ENCODE measurements at places on chromosomes 13 and 19.

DNA sequence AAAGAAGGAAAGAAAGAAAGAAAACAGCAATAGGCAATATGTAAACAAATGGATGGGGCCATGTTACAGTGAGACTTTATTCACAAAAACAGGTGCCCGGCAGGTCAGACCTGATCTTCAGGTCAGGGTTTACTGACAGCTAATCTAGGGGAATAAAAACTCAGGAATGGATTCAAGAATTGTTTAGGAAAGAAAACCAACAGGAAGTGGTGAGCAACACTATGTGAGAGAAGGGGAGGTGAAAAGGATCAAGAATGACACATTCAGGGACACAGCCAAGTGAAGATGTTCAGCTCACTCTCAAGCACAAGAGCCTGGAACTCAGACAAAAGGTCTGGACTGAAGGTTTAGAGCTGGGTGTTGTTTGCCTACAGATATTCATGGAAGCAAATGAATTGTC lies 244.5 kb downstream of the EFNB2 start:
- no peak for DNase-seq

DNA sequence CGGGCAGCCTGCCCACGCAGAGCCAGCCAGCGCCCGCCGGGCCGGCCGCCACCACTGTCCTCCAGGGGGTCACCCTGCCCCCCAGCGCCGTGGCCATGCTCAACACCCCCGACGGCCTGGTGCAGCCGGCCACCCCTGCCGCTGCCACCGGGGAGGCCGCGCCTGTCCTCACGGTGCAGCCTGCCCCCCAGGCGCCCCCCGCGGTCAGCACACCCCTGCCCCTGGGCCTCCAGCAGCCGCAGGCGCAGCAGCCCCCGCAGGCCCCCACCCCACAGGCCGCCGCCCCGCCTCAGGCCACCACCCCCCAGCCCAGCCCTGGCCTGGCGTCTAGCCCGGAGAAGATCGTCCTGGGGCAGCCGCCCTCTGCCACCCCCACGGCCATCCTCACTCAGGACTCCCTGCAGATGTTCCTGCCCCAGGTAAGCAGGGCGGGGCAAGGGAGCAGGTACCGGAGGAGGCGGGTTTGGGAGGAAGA lies 32.3 kb upstream of the EHD2 start:
- no peak for DNase-seq

DNA sequence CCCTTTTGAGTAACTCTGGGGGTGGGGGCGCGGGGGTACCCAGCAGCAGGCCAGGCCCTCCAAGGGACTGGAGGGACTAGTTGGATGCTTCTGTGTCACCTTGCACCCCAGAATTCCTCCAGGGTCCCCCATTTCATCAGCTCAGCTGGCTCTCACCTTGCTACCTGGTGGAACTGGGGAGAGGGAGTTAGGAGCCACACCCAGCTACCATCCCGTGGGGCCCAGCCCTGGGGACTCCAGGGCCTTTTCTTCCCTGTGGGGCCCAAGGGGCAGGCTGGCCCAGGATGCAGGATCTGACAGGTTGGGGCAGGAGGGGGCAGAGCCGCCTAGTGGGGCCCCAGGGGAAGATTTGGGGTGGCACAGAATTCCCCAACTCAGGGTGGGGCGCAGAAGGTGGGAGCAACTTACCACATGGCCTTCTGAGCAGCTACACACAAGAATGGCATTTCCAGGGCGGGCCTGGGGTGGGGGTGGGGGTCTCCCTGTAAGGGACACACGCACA lies 32.8 kb upstream of the NANOS3 start:
- DNase-seq: no peak

DNA sequence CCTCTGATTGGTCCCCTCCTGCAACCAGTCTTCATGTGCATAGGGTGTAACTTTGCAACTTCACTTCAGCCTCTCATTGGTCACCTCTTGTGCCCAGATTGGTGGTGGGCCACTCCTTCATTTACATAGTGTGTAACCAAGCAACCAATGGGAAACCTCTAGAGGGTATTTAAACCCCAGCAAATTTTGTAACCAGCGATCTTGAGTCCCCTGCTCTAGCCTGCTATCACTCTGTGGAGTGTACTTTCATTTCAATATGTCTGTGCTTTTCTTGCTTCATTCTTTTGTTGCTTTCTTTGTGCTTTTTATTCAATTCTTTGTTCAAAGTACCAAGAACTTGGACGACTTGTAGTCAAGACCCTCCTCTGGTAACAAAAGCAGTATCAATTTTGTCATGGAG lies 1336.9 kb upstream of the SPRY2 start:
- DNase-seq: no peak

- no peak for DNase-seq
These were observed 60.0 kb upstream of the WDFY2 start for GRCh38 chr13:51524312-51524711.

DNA sequence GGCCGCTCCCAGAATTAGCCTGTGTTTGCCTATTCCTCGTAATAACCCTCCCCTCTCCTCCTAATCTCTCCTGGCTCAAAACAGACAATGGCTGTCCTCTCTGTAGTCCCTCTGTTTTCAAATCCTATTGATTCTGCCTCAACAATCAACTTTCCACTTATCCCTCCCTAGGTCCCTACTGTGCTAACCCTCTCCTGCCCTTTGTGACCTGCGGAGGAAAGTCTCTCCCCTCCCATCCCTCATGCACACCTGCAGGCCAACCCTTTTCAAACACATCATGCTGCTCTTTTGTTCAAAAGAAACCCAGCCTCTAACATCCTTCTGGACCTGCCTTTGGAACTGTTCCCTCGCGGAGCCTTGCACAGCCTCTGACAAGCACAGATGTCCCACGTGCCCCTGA lies 37.3 kb downstream of the CILP2 start:
- DNase-seq: peak; percentile 70

DNA sequence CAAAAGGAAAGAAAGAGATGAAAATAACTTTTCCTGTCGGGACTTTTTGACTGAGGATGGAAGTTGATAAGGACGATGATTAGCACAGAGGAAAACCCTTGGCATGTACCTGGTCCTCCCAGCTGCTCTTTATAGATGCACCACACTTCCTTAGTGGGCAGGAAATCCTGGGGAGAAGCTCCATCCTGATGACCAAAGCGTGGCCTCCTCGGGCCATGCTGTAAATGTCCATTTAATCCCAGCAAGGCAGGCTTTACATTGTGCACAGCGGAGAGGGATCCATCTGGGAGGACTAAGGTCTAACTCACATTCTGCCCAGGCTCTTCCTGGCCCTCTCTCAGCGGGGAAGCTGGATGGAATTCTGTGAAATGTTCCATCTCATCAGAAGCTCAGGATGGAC lies 113.5 kb downstream of the COL4A2 start:
- no peak for DNase-seq

DNA sequence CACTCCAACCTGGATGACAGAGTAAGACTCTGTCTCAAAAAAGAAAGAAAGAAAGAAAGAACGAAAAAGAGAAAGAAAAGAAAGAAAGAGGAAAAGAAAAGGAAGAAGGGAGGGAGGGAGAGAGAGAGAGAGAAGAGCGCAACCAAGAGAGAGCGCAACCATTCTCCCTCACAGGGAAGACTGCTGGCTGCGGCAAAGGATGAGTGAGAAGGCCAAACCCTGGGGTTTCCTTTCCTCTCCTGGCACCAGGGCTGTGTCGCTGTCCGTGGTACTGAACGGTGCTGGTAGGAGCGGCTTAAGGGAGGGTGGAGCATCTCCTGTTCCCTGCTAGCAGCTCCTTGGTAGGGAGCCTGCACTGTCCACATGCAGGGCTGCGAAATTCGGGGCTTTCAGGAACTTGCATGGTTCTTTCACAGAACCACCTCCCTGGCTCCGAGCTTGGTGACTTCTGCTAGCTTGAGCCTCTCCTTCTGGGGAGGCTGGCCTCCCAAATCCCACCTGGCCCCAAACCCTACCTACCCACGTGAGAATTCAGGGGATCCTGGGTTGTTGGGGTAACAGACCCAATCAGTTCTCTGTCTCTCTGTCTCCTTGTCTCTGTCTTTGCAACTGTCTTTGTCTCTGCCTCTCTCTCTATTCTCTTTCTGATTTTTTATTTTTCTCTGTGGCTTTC lies 51.1 kb upstream of the ZNRF4 start:
- no peak for DNase-seq

DNA sequence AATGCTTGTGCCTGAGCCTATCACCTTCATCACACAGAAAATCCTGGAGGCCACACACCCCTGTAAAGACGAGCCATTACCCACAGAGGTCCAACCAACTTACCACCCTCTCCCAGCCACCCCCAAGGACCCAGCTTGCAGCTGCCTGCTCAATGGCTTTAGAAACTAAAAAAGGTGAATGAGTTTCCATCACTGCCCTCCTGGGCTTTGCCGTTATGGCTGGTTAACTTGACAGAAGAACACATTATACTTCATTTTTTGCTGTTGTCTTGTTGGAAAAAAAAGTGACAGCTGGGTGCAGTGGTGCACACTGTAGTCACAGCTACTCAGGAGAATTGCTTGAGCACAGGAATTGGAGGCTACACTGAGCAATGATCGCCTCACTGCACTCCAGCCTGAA lies 17.4 kb upstream of the FEM1A start:
- no peak for DNase-seq

- no peak for DNase-seq
These were observed 6.3 kb downstream of the TMEM161A start for GRCh38 chr19:19131989-19132388.

GRCh38 chr19:54532528-54532927 lies 29.9 kb downstream of the LAIR2 start:
- no peak for DNase-seq

GRCh38 chr13:112477070-112477619 lies 101.0 kb downstream of the SPACA7 start:
- DNase-seq: no peak

DNA sequence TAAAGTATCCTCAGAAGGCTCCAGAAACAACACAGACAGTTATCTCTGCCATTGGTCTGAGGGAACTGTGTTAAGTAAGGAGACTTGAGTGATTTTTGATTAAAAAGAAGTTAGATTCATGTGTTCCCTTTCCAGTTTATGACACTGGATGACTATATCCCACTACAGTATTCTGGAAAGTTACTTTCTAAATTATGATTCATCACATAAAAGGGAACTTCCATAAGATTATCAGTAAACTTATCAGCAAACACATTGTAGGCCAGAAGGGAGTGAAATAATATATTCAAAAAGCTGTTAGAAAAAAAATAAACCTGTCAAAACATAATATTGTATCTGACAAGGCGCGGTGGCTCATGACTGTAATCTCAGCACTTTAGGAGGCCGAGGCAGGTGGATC lies 700.0 kb downstream of the SLITRK6 start:
- no peak for DNase-seq

DNA sequence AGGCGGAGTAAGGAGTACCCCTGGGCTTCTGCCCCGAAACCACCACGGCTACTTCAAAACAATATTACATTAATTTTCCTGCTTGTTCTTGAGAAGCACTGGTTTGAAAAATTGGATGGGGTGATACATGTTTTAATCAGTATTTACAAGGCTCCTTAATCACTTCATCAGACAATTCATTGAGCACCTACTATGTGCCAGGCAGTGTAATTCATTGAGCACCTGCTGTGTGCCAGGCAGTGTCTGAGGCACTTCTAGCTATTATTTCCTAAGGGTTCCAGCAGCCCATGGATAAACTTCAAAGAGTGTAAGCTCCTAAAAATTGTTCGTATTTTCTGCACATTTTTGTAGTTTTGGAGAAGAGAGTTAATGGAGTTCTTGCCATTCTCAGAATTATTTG lies 1.6 kb upstream of the GAS6 start:
- DNase-seq: no peak

GRCh38 chr19:17451820-17452219 lies 3.4 kb upstream of the TMEM221 start:
- no peak for DNase-seq

GRCh38 chr13:28475916-28476725 lies 18.8 kb downstream of the FLT1 start:
- DNase-seq: no peak

GRCh38 chr19:33268162-33268991 lies 34.0 kb downstream of the CEBPA start:
- DNase-seq: no peak

- no peak for DNase-seq
These were observed 446 bp upstream of the ZNF83 start for GRCh38 chr19:52638601-52639000.

DNA sequence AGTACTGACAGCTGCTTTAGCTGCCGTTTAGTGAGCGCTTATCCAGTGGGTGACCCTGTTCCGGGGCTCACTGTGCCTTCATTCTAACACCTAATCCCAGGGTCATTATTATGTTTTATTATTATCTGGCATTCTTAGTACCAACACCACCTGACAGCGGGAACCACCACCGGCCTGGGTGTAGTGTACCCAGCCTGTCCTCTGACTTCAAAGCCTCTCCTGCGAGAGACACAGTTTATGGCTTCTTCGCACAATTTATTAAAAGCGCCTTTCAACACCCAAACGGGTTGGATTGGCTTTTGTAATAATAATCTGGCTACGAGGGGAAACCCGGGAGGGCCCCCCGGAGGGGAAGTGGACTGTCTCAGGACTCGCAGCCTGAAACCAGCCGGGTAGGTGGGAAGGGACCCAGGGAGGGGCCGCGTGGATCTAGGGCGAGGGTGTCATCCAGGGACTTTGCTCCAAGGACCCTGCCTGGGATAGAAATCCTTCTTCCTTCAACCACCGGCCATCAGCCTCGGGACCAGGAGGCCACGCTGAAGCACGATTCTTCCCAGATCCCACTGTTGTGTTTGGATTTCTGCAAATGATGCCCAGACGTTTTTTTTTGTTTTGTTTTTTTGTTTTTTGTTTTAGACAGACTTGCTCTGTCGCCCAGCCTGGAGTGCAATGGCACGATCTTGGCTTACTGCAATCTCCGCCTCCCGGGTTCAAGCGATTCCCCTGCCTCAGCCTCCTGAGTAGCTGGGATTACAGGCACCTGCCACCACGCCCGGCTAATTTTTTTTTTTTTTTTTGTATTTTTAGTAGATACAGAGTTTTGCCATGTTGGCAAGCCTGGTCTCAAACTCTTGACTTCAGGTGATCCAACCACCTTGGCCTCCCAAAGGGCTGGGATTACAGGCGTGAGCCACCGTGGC lies 1.6 kb upstream of the ZBTB7A start:
- no peak for DNase-seq

DNA sequence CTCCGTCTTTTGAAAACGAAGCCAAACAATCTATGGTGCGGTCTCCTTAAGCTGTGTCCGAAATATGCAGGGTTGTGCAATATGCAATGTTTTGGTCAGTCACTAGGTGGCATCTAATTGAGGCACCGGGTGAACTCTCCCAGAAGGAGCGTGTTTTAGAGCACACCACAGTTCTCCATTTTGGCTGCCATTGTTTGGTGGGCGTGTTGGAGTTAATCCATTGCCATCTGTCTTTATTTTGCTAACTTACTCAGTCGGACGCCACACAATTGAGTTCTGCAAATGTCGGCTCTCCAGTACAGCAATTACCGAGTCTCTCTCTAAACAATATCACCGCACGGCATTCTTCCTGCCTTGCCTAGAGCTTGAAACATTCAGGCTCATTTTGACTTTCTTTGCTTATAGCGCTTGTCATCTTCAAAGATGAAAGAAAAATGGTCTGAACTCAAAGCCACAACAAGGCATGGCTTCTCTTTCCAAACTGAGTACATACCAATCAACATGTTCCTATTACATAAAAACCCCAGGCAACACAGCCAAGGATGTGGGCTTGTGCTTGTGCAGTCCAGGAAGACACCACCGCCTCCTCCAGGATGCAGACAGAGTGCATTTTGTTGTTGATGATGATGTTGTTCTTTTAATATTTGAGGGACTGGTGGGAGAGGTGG lies 182.0 kb upstream of the SERP2 start:
- no peak for DNase-seq
